ENCODE measurements at places on chromosomes 4 and X. TPM values are rescaled to one million over a fixed set of nuclear protein-coding genes. Genes with fewer than 3 reads are reported as not detected.

- DNase-seq = no peak
These were observed 441.7 kb upstream of the SLIT2 start for GRCh38 chr4:19809989-19810388.

- no peak for DNase-seq
These were observed 32.9 kb downstream of the ZFYVE28 start for GRCh38 chr4:2385516-2385915.

GRCh38 chrX:3295731-3296130 lies 50.7 kb downstream of the MXRA5 start:
- DNase-seq = no peak

DNA sequence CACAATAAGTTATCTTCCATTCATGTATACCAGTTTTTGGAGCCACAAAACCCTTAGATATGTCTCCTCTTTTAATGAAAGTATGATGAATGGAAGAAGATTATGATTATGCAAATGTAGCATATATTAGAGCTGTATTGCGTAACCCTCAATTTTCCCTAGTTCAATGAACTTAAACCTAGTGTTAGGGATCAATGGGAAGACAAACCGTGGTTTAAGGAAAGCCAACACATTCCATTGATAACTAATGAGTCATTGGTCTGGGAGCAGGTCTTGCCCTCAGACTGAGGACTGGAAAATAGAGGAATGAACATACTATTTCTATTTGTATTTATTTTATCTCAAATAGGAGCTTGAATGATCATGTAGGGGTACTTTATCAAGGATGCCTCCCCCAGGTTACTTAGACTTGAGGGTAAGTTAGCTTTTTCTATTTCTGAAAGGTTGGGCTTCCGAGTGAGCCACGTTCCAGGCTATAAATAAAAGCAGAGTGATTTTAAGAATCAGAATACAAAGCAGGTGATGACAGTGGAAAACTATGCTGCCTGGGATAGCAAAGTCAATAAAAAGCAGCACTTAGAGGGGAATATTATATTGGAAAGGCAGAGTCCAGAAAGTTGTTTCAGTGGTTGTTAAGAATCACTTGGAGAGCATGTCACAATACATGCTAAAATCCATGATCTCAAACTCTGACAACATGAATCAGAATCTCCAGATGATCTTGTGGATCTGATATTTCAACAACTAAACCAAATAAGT lies 356.0 kb downstream of the ADAM29 start:
- DNase-seq = no peak

DNA sequence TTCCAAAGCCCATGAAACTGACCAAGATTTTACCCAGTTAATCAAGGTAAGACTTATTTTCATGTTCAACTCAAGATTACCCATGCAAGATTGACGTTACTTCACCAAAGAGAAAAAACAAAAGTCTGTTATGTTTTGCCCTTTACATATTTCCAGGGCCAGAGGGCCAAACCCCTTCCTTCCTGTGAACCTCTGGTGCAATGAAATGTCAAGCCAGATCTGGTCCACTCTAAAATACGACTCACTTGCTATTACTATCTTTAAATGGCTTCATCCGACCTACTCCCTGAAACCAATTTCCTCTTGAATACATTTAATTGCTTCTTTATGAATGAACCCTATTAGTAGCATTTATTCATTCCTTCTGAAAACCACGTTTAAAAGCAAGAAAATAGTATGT lies 33.0 kb downstream of the TSPAN5 start:
- no peak for DNase-seq

- DNase-seq = no peak
These were observed 1303.0 kb upstream of the AGA start for GRCh38 chr4:178745203-178745602.

- no peak for DNase-seq
These were observed 179.4 kb downstream of the FBXW7 start for GRCh38 chr4:152356428-152357034.

GRCh38 chrX:129427267-129427666 lies 96.0 kb downstream of the SMARCA1 start:
- no peak for DNase-seq

- DNase-seq = no peak
These were observed 40.7 kb upstream of the GPC3 start for GRCh38 chrX:134025986-134026545.

DNA sequence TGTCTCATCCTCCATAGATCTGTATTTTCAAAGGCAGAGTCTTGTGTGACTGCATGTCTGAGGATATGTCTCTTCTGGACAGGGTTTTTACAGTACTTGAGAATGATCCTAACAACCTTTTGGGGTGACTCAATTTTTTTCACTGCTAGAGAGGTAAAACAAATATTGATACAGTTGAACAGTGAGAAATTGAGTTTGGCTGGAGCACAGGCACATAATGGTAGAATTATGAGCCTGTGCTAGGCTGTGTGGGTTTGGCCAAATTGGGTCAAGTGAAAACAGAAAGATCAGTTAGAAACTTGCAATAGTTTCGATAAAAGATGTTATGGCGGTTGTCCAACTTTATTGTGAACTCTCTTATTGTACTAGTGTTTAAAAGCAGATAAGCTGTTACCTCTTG lies 23.3 kb upstream of the EOLA2 start:
- DNase-seq = no peak

GRCh38 chr4:158179465-158179864 lies 6.6 kb upstream of the GASK1B start:
- DNase-seq = no peak

DNA sequence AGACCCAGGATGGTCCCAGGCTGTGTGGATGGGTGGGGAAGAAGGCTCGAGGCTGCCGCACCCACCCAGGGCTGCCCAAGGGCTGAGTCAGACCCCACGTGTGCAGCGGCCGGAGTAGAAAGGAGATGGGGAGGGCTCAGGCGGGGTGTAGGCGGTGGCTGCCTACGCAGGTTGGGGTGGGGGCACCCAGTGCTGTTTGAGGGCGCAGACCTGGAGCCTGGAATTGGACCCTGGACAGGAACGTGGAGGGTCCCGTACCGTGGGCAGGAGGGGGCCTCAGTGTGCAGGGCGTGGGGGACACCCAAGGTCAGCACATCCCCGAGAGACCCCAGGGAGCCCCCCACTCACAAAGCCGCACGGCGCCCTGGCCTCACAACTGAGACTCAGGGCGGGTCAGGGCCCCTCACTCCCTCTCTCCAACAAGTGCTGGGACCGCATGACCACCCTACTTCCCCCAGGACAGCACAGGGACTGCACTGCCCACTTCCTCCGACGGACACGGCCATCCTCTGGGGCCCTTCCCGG lies 79.9 kb downstream of the FAM53A start:
- DNase-seq = peak; percentile 15

DNA sequence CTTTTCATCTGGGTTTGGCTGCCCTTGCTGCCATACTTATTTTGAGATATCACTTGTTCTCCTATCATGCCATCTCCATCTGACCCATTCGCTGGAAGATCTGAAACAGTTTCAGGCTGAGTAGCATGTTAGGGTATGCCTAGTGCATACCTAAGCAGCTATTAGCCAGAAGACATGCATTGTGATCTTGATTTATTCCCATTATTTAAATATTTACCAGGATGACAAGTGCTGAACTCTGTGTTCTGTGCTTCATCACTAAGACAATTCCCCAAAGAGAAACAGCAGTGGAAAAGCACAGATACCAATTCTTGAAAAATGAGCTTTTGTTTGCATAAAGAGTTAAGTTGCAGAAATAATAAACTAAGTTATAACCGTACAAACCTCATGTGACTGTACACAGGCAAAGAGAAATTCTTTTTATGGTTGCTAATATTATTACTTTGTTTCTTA lies 271.0 kb upstream of the ARSJ start:
- DNase-seq = no peak

DNA sequence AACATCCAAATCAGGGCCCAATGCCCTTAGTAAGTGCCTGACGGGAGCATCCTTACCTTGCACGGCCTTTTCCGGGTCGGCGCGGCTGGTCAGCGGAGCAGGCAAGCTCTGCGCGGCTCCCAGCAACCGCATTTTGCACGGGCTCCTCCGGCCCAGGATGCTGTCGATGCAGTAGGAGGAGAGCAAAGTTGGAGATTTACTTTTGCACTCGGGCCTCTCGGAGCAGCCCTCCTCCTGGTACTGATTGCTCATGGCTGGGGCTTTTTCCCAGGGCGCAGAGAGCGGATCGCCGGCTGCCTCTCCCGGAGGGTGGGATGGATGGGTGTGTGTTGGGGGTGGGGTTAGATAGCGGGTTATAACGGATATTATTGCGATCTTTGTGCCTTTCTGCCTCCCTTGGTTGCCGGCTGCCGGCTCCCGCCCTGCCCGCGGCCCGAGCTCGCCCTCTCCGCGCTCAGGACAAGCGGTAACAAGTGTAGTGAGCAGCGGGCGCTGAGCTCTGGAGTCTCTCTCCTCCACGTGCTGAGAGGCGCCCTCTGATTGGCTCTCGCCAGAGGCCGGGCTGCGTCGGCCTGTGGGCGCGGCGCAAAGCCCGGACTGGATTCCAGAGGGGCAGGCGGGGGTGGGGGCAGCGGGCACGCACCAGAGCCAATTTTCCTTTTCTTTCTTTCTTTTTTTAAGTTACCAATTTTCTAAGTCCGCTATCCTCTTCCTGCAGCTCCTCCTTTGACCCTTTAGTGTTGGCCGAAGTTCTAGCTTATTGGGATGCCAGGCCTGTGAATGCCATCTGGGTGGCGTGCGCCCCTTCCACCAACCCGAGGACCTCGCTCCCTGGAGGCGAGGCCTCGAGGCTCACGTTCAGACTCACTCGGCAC lies at the start of gene ARX:
TSS of gene ARX (minus strand) at position 480 of the 875 bp plus-strand sequence. CDS start at position 252, 228 bp downstream.
- peak; percentile 52 for DNase-seq

DNA sequence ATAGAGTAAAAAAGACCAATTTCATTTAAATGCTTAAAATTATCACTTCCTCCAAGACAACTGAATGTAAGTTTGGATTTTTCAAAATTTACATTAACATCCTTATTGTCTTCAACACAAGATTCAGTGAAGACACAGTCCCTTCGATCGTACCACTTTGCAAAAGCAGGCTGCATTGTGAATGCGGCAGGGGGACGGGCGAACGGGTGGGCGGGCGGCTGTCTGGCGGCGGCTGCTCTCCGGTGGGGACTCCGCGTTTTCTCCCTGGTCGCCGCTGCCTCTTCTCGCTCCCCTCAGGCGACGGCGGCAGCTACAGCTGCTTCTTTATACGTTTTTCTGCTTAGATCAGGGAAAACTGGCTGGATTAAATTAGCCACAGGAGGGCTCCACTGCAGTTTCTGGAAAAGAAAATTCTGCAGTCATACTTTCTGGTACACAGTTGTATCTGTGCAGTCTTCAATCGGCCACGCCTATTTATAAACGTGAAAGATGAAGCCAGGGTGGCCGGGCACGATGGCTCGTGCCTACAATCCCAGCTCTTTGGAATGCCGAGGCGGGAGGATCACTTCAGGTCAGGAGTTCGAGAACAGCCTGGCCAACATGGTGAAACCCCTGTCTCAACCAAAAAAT lies 33.9 kb upstream of the HPF1 start:
- DNase-seq = peak; percentile 39

- no peak for DNase-seq
These were observed 25.5 kb downstream of the MOB1B start for GRCh38 chr4:70927502-70928137.

DNA sequence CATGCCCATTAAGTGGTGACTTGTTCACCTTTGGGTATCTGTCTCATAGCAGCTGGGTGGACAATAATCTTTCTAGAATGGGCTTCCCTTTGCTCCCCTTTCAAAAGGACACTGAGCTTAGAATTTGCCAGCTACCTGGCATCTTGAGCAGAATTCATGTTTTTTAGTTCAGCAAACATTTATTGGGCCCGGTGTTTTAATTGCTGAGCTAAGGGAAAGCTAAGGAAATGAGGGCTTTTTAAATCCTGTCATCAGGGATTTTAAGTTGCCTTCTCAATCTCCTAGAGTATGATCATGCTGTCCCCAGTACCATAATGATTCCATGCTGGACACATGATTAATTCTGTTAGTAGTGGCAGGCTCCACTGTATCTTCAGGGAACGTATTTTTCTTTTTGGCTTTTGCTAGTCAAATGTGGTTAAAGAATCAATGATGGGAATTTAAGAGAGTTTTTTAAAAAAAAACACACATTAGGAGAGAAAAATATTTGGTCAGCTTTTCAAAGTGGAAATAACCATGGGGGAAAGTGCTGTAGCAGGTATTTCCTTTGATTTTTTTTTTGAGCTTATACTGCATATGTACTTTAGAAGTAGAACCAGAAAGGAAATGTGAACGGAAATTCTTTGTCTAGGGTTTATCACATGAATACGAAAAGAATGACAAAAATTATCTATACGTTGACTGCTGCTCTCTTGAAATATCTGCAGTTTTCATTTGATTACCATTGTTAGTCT lies 208.9 kb downstream of the CLCN4 start:
- DNase-seq = no peak

GRCh38 chr4:7658341-7659204 lies 223.8 kb upstream of the PSAPL1 start:
- no peak for DNase-seq

- no peak for DNase-seq
These were observed 182.8 kb upstream of the GRID2 start for GRCh38 chr4:92120810-92121498.

RXFP1 gene
- total RNA-seq = not detected

ENPP6 gene
- total RNA-seq = 0.06 TPM

PWWP3B gene
- total RNA-seq = 4.4 TPM

PDLIM3 gene
- 692 TPM for total RNA-seq

NAA11 gene
- total RNA-seq = not detected
